ENCODE measurements at places on chromosomes 13 and 19.

- DNase-seq: peak; percentile 29
These were observed 7.5 kb downstream of the RPS9 start for GRCh38 chr19:54207983-54208783.

- no peak for DNase-seq
These were observed 9.2 kb downstream of the UBXN6 start for GRCh38 chr19:4448147-4448985.

DNA sequence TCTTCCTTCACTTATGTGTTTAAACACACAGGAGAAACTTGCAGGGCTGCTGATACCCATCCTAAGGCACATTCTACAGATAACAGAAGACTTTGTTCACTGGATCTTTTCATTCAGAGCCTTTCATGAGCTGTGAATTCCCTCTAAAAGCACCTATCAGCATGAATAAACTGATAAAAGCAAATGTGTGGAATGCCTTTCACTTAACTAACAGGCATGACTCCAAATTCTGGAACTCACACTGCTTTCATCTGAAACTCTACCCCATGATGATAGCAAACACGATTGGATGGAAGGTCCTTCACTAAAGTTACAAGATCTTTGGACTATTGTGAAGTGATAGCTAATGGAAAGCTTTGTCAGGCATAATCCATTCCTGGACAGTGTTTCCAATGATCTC lies 457.3 kb downstream of the EFNB2 start:
- no peak for DNase-seq

DNA sequence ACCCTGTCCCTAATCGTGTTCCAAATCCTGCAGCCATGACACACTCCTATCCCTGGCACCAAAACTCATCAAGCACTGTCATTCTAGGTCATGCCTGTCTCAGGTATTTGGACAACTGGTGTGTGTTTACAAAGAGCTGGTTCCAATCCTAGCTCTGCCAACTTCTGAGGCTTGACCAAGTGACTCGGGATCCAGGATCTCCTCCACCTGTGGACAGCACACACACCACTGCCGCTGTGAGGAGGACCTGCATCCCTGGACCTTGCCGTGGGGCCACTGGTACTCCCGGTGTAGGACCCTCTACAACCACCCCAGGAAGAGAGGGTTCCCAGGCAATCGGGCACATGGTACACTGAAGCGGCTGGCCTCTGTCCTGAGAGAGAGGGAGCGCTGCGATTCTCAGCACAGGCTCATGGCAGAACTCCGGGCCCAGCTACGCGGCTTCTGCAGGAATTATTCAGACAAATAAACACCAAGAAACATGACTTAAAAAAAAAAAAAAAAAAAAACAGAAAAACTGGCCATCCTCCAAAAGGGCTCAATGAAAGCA lies 20.4 kb downstream of the MLLT1 start:
- no peak for DNase-seq

GRCh38 chr13:111116856-111117255 lies 1.7 kb downstream of the ARHGEF7 start:
- DNase-seq: no peak

DNA sequence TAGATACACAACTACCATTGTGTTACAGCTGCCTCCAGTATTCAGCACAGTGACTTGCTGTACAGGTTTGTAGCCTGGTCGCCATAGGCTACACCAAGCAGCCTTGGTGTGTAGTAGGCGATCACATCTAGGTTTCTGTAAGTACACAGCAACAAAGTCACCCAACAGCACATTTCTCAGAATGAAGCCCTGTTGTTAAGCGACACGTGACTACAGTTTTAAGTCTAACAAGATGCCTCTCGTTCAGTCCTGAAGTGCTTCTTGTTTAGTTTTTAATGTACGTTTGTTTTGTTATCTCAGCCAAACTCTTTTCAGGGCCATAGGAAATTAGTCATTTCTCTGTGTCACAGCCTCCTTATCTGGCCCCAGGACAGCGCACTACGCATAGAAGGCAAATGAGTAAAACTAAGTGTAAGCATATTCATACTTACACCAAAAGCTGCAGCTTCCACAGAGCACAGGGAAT lies 50.0 kb upstream of the GPR183 start:
- DNase-seq: no peak

DNA sequence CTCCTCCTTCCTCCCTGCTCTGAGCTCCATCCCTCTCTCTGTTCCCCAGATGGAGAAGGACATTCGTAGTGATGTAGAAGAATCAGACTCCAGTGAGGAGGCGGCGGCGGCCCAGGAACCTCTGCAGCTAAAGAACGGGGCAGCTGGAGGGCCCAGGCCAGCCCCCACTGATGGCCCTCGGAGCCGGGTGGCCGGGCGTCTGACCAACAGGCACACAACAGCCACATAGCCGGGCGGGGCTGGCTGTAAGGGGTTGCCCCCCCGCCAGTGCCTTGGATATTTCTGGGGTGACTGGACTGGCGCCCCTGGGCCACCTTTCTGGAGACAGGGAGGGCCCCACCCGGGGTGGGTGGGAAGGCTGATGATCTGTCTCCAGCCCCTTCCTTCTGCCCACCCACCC lies 46.3 kb downstream of the CD320 start:
- DNase-seq: no peak

GRCh38 chr19:9043524-9043923 lies 33.3 kb upstream of the MUC16 start:
- DNase-seq: no peak

DNA sequence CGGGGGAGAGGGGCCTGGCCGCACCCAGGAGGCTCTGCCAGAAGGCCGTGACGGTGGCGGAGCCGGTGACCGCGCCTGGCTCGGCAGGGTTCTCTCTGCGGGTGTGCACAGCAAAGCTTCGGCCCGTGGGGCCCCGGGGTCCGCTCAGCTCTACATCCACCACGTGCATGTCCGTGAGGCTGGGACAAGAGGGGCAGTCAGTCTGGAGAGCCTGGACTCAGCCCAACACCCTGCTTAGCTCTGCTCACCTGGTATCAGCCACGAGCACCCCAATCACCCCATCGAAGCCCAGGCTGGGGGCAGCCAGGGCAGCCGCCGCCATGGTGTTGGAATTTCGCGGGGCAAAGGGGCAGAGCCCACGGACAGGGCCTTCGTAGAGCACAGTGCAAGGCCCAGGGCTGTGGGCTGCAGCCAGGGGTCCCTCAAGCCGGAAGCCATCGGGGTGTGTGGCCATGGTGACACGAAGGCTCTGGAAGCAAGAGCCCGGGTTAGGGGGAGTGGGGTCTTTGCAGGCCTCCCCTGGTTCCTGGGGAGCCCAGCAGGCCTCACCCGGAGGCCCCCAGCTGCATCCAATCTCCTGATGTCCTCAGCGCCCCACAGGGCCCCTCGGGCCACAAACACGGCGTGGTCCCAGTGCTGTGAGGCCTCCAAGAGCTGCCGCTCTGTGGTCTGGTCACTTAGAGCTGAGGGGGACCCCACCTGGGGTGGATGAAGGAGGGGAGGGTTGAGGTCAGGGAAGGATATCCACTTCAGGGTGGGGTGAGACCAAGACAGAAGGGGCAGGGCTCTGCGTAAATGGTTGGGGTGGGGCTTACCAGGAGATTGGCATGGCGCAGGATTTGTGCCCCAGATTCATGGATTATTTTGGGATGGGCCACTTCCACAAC lies 1.4 kb downstream of the ASPDH start:
- no peak for DNase-seq

- no peak for DNase-seq
These were observed 2604.5 kb upstream of the PCDH20 start for GRCh38 chr13:64020126-64020525.

DNA sequence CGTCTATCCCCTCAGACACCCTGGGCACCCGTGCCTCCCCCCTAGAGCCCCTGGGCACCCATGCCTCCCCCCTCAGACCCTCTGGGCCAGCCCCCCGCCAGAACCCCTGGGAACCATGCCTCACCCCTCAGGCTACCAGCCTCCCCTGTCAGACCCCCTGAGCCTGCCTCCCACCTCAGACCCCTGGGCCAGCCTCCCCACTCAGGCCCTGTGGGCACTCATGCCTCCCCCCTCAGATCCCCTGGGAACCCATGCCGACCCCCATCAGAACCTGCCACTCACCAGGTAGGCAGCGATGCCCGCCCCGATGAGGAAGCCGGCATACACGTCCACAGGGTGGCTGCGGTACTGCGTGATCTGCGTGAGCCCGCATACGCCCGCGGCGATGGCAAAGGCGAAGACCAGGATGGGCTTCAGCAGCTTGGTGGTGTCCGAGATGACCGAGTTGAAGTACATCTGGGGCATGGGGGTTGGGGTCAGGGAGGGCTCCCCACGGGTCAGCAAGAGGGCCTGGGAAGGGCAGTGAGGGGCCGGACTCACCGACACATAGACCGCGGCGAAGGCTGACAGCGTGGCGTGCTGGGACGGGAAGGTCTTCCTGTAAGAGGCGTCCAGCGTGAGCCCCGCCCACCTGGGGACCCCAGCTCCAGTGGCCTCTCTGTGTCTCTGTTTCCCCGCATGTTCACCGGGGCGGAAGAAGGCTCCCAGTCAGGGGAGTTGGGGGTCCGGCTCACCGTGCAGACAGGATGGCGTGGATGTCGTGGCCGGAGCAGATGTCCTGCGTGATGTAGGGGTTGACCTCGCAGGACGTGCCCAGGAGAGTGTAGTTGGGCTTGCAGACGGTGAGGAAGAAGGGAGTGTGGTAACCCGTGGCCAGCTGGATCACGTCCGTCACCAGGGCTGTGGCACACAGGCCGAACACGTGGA lies 7.3 kb downstream of the PLPPR3 start:
- DNase-seq: no peak

DNA sequence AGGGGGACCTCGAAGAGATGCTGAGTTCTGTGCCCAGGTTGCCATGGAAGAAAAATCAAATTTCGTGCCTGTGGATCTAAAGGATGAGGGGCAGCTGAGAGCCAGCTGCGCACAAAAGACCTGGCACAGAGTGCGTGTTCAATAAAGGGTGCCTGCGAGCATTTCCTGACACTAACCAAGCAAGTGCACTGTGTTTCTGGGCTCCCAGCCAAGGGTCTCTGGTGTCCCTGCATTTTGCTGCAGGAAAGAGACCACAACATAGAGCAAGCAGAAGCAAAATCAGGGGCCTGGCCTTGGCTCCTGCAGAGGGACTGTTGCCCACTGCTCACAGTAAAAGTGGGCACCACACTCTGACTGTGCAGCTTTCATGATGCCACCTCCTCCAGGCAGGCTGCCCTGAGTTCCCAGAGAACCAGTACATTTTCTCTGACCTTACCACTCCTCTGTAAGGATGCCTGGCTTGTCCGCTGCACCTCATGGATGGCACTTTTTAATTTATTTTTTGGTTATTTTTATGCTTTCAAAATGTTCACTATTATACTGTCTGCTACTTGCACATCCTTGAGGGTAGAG lies 70.8 kb upstream of the GPR12 start:
- DNase-seq: peak; percentile 26

DNA sequence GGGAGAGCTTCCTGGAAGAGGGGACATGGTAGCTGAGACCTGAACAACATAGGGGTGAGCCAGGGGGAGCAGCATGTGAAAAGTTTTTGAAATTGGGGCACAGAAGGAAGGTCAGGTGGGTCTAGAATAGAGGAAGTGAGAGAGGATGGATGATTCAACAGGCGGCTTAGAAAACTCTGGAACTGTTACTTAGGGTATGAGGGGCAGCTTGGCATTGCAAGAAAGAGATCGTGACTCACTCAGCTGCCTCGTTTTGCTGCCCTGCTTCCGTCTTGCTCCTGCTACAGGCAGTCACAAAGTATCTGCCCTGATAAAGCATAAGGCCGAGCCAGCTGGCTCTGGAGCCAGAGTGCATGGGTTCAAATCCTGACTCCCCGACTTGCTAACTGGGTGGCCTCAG lies 1.3 kb upstream of the CEACAM20 start:
- no peak for DNase-seq

GRCh38 chr19:4229179-4229931 lies at the start of gene EBI3:
TSS of gene EBI3 (plus strand) at chr19:4229523. CDS start at chr19:4229551, 28 bp downstream.
- DNase-seq: no peak

DNA sequence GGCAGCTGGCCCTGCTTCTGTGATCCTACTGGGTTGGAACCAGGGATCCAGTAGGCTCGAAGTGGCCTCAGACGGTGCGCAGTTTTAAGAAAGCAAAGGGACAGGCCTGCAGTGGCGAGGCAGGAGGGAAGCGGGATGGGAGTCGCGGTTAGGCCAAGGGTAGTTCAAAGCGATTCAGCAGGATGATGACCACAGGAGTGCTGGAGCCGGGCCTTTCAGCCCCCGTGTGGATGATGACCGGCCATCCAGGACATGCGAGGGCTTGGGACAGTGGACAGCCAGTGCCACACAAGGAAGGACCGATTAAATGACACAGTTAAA lies 854 bp downstream of the RNASEH2B start:
- DNase-seq: no peak

- no peak for DNase-seq
These were observed 613.9 kb downstream of the TBC1D4 start for GRCh38 chr13:74868049-74868448.

GRCh38 chr13:44768775-44769581 lies 192.8 kb upstream of the TSC22D1 start:
- no peak for DNase-seq

DNA sequence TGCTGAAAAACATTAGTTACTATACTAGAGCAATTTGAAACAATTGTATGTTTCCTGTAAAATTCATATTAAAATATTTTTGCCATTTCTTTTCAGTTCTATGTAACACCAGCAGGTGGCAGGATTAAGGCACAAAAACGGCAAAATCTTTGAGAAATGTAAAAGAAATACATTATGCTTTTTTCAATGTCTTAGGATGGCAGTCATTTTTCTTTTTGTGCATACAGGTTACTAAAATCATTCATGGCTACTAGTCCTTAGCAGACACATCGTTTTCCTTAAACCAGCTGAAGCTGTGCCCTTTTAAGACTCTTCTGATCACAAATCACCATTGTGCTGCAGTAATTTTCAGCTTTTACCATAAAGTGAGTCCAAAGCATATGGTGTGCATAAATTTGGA lies 800.7 kb upstream of the SLITRK5 start:
- DNase-seq: no peak

- DNase-seq: no peak
These were observed 51.6 kb downstream of the ZNF146 start for GRCh38 chr19:36266375-36266961.

DNA sequence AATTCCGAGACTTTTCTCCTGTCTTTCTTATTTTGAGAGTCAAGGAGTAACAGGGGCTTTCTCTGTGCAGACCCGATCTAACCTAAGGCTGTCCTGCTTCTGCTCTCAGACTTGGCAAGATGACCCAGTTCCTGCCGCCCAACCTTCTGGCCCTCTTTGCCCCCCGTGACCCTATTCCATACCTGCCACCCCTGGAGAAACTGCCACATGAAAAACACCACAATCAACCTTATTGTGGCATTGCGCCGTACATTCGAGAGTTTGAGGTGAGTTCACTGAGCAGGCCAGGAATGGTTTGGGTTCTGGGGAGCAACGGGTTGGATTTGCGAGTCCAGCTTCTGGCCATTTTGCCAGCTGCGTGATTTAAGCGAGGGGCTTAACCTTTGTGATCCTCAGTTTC lies 1.0 kb downstream of the SNRNP70 start:
- DNase-seq: no peak

DNA sequence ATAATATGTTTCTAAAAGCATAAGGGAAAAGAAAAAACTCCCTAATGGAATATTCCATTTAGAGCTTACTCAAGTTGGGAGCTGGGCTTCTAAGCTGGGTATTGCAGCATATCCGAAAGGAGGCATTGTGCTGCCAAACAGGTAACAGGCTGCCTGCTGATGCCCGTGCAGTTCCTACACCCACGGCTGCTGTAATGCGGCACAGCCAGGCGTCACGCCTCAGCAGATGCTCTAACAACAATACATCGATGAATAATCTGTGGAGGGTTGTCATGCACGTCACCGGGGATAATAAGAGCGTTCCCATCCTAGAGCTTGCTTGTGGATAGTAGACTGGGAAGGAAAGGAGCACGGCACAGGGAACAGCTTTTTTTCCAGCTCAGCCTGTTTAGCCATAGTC lies 1582.1 kb upstream of the SLC10A2 start:
- DNase-seq: no peak

Data from NCI-H2029 treated with DMSO at 0.1 percent for 48 hours (cell line).